ENCODE measurements at places on chromosomes 6 and 20. TPM values are rescaled to one million over a fixed set of nuclear protein-coding genes. Genes with fewer than 3 reads are reported as not detected.

Gene BANF2
- not detected for total RNA-seq

Gene PAK5
- not detected for total RNA-seq

Gene TP53TG5
- not detected for total RNA-seq

Gene PLCB1
- 17.1 TPM for total RNA-seq

DNA sequence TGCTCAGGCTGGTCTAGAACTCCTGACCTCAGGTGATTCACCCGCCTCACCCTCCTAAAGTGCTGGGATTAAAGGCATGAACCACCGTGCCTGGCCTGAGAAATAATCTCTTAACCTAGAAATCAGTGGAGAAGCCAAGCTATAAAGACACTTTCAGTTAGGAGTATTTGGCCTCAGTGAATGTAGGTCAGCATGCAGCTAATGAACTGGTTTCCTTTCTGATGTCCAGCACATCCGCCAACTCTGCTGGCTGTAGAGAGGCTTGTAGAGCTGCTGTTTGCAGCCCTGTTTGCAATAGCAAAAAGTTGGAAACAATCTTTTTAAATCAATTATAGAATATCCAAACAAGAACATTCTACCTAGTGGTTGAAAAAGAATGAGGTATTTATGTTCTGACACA lies 42.4 kb upstream of the ELOVL5 start:
- DNase-seq = no peak

GRCh38 chr20:62061851-62062423 lies 3.7 kb downstream of the TAF4 start:
- no peak for DNase-seq

- no peak for DNase-seq
These were observed 8.7 kb upstream of the MYBL2 start for GRCh38 chr20:43658069-43658722.

DNA sequence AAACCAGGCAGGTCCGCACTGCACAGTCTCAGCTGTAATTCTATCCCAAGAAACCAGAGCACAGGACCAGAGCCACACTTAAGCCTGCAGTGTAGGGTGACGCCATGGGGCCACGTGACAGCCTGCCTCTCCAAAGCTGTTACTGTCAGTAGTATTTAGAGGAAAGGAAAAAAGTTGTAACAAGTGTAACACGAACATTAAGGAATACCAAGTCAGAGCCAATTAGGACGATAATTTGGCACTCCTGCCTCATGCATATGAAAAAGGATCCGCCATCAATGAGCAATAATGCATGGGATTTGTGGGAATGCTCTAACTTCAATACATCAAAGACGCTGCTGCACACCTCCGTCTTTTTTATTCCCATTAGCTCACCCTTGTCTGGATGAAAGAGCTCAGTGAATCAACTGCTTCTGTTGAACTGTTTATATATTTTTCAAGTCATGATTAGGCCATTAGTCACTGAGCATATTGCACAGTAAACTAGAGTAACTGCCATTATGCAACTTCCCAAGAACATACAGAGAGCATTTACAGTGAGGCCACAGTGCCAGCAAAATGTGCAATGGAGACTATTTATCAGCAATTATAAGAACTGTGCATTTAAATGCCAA lies 79.9 kb downstream of the ATXN1 start:
- no peak for DNase-seq

GRCh38 chr20:52746190-52746589 lies 226.0 kb upstream of the TSHZ2 start:
- no peak for DNase-seq

- DNase-seq = no peak
These were observed 29.7 kb downstream of the TAF8 start for GRCh38 chr6:42079941-42080464.

DNA sequence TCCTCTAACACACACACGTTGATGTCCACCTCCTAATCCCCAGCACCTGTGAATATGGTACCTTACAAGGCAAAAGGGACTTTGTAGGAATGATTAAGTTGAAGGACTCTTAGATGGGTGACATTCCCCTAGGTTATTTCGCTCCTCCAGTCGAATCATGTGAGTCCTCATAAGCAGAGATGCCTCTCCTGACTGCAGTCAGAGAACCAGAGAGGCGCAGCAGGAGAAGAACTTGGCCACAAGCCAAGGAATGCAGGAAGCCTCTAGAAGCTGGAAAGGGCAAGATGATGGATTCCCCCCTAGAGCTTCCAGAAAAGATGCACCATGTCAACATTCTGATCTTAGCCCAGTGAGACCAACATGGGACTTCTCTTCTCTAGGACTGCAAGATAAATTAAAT lies 133.1 kb upstream of the PTPRT start:
- no peak for DNase-seq

GRCh38 chr20:23298926-23299672 lies 51.5 kb upstream of the NXT1 start:
- no peak for DNase-seq

GRCh38 chr6:20853828-20854227 lies 319.6 kb downstream of the CDKAL1 start:
- no peak for DNase-seq

- no peak for DNase-seq
These were observed 146.4 kb downstream of the CD83 start for GRCh38 chr6:14263881-14264424.

DNA sequence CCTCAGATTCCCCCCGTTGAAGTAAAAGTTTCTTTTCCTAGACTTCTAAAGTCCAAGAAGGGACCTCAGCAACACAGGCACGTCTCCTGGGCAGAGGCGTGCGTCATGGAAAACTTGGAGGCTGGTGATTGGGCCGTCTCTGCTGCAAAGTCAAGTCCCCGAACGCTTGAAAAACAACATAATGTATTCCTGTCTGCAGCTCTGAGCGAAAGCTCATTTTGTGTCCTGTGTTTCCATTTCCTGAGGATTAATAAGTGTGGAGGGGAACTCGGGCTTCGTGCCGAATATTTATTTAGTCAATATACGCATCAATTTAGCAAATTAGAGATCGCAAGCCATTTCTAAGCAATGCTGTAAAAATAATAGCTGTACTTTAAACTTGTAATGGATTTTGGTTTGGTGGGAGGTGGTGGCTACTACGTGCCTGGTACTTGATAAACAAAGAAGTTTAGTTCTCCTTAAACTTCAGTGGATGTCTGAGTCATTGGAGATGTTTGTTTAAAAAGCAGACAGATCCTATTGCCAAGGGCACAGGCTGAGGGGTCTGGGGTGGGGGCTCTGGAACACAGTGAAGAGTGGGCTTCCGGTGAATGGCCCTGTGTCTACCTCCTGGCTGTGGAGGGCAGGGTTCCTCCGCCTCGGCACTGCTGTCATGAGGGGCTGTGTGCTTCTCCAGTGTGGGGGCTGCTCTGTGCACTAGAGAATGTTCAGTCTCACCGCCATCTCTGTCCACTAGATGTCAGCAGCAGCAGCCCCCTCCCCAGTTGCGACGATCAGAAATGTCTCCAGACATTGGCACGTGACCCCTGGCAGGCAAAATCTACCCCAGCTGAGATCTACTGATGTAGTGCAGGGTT lies 21.8 kb downstream of the PCK1 start:
- no peak for DNase-seq

DNA sequence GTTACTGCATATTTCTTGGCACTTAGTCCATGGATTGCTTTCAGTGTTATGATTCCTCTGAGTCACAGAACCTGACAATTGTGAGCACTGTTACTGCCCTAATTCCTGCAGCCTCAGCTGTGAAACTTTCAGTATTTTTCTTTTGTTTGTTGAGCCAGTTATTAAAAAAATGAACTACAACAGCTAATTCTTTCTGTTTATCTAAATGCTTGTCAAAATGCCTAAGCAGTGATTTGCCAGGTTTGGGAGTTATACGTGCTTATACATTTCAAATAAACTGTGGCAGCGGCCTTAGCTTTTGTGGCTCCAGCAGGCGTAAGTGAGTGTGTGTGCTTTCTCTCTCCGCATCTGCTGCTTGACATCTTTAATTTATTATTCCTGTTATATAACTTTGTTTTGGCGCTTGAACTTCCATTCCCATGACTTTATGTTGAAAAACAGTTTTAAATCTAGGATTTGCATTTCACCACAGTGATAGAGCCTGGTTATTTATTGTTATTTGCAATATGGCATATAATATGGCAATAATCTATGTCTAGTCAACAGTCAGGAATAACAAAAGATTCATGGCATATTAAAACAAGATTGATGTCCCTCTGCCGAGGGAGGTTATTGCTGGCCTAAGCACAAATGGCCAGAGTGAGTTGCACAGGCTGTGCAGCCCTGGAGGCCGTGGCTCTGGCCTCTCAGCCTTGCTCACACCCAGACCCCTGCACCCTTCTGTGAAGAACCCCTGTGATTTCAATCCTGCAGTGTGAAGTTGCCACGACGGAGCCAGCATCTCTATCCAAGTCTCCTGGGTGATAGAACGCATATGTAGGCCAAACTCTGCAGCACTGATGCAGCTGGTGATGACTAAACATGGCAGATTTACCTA lies 303.4 kb downstream of the THBS2 start:
- DNase-seq = no peak
